Hepatic stellate cell (primary cell): ENCODE measurements at places on chromosomes 2 and 18.

- DNase-seq, result peak; percentile 27
Observed at GRCh38 chr2:222707689-222708273, 36.3 kb downstream of the MOGAT1 start.

DNA sequence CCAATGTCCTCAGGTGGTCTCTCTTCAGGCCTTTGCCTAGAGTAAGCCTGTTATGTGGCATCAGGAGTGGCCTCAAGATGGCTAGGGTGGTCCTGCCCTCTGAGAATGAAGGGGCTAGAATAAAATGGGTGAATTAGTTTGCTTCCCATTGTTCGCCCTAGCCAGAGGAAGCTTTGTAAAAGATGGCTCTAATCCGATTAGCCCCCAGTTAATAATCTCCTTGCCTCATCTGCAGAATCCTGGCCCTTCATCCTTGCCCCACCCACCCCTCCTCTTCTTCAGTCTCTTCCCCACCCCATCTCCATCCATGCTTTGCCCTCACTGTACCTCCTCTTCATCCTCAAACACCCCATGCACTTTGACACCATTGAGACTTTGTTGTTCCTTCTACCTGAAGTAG, 57.4 kb upstream of the LGALSL start:
- no peak for DNase-seq

DNA sequence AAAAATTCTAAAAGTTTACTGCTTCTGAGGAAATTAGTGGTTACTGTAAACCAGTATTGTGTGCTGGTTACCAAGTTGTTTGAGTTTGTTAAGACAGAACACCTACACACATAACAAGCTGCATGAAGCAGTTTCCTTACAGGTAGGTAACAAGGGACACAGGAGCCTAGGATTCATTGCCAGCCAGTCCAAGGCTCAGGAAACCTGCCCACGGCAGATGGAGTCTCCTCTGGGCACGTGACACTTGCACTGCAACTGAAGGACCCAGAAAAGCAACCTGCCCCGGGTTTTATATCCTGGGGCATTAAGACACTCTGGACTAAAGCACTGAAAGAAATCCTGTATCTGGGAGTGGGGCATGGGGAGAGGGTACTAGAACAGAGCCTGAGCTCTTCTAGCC, 639.3 kb downstream of the ADCYAP1 start:
- DNase-seq, result no peak

DNA sequence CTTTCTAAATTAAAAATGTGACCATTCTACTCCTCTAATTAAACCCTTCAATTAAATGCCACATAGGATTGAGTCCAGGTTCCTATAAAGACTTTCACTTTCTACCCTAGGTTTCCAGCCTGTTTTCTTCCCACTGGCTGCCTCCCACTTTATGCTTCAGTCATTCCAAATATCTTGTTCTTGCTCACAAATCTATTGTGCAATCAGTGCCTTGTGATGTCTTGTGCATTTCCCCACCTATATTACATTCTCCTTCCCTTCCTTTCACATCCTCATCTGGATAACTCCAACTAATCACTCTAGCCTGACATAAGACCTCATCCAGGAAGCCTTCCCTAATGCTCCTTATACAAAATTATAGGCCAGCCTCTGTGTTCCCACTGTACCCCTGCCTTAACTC, 281.7 kb upstream of the LRATD1 start:
- no peak for DNase-seq

DNA sequence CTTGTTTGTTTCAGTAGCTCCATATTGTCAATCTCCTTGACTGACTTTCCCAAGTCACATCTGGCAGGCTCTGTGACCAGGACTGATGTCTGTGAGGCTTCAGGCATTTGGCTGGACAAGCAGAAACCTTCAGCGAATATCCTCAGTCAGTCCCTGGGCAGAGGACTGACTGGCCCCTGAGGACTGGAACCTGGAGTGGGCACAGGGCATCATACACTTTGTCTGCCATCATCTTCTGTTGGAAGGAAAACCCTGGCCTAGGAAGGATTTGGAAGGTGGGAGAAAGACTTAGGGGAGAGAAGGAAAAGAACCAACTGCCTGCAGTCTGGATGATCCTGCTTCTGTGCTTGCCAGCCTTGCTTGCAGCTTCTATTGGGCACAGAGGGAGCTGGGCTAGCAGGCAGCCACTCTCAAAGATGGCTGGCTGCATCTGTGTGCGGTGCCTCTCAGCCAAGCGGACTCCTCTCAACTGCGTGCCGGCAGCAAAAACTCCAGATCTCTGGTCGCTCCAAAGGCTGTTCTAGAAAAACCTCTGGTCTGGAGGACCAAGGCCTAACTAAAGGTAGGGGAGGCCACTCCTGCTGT, 126.8 kb downstream of the MARCHF4 start:
- DNase-seq, result no peak

DNA sequence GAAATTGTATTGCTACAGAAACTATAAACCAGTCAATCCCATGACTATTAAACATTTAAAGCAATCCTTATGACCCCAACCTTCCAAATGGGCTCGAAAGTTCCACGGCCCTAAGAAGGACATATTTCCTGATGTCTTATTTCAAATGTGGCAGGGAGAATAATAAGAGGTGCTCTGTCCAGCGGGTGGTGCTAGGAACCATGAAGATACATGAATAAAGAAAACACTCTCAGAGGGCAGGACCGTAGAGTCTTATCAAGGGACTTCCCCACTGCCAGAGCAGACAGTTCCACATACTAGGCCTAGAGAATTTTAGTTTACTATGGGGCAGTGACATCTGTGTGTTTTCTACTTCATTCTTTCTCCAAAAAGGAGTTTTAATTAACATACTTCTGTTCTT, 187.1 kb upstream of the PIK3C3 start:
- no peak for DNase-seq

- DNase-seq, result no peak
Observed at GRCh38 chr2:119377993-119378345, 11.2 kb downstream of the DBI start.

DNA sequence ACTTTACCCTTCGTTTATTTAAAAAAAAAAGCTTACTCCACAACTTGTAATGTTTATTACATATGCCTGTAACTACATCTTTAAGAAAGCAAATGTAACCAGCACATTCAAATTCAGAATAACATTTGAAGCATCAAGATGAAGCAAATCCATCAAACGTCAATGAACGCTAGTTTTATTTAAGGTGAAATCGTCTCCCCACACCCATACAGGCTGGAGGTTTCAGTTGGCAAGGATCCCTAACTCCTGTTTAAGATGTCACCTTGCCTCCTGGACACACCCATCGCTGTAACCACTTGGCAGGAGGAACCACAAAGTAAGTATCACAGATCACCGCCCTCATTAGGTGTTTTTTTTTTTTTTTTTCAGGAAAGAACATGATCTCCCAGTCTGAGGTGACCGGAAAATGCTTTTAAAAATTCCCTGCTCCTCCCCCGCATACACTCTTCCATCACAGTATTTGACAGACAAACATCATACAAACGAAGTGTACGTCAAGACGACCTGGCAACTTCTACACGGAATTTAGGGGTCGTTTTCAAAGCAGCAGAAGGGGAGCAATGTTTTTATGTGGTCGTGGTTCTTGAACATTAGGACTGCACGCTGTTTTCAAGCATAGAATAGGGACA, 19.7 kb upstream of the STPG4 start:
- no peak for DNase-seq

DNA sequence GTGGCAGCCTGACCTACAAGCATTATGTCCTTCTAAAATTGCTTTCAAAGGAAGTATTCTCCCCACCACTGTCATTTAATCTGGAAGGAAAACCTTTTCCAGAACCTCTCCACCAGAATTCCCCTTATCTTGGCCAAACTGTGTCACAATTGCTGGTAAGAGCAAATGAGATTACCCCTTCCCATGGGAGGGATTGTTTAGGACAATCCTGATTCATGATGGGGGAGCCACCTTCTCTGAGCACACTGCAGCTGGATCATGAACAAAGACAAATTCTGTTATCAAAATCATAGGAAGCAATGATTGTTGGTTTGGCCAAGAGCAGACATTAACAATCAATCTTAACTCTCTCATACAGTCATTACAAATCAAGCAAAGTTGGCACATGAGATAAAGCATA, 18.1 kb upstream of the ATOH8 start:
- no peak for DNase-seq

- DNase-seq, result no peak
Observed at GRCh38 chr2:132747046-132747445, 77.0 kb upstream of the LYPD1 start.

GRCh38 chr2:69644506-69644979, 1.0 kb upstream of the AAK1 start:
- no peak for DNase-seq

- peak; percentile 49 for DNase-seq
Observed at GRCh38 chr2:240229603-240230235, 89.3 kb upstream of the OTOS start.

- no peak for DNase-seq
Observed at GRCh38 chr18:44719519-44720060, 38.9 kb downstream of the SETBP1 start.
